ENCODE measurements at places on chromosomes 11 and 22.
A peak's percentile ranks its signal among the peaks of the same experiment; 100 is the strongest.

DNA sequence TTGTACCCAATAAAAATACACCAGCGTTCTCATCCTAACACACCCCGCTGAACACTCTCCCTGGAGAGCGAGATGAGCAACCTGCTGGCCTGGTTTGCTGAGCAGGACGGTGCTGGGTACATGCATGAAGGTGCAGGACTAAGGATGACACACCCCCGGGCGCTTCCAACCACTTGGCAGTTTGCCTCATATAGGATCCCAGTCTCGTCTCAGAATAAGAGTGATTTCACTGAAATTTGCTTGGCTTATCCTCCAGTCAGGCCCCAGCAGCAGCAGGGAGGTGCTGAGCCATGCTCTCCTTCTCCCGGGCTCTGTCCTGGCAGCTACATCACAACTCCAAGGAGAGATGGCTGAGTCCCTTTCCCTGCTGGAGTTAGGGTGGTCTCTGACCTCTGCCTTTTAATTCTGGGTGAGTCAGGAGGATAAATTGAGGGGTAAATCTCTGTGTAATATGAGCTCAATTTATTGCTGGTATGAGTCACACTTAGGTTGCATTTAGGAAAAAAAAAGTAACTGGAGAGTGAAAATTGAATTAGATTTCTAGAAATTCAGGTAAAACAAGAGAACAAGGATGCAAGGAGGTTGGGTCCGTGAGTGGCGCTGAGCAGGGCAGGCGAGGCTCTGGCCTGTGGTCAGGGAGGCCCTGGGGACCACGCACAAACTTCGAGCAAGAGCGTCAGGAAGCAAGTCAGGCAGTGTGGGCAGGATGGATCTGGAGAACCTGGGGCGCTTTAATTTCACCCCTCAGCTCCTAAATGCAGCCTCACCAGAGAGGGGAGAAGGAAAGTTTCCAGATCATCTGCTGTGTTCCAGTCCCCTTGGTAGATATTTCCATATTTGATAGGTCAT lies 974.0 kb downstream of the TBC1D22A start:
- DNase-seq, result no peak

GRCh38 chr11:69071956-69072355 lies 23.2 kb downstream of the TPCN2 start:
- DNase-seq, result no peak

GRCh38 chr22:35418088-35418487 lies 18.1 kb downstream of the MCM5 start:
- DNase-seq, result peak; percentile 41

- DNase-seq, result no peak
These were observed 65.4 kb upstream of the TSPAN18 start for GRCh38 chr11:44661311-44661717.

DNA sequence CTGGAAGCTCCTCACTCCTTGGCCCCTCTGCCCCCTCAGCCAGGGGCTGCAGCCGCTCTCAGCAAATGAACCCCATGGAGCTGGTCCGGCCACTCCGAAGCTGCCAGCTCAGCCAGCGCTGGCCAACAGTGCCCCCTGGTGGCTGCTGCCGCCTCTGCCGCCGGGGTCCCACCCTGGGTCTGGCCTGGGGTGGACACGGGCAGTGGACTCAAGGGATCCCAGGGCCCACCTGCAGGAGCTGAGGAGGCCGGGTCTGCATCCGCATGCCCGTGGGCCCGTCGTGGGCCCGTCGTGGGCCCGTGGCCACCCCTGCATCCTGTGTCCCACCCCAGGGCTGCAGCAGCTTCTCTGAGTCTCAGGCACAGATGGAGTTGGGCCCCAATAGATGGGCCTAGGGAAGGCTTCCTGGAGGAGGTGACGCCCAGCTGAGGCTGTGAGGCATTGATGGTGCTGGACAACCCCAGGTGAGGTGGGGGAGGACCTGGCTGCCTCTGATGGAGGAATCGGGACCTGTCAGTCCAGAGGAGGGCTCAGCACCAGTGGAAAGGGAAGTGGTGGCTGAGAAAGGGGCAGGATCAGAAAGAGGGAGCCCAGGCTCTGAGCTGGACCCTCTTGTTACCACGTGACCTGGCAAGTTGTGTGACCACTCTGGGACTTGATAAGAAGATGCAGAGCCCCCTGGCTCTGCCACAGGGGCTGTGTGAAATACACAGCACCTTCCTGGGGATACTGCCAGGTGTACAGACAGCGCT lies 522.3 kb downstream of the BRD1 start:
- DNase-seq, result no peak

- no peak for DNase-seq
These were observed 45.3 kb downstream of the EXT2 start for GRCh38 chr11:44140805-44141204.

DNA sequence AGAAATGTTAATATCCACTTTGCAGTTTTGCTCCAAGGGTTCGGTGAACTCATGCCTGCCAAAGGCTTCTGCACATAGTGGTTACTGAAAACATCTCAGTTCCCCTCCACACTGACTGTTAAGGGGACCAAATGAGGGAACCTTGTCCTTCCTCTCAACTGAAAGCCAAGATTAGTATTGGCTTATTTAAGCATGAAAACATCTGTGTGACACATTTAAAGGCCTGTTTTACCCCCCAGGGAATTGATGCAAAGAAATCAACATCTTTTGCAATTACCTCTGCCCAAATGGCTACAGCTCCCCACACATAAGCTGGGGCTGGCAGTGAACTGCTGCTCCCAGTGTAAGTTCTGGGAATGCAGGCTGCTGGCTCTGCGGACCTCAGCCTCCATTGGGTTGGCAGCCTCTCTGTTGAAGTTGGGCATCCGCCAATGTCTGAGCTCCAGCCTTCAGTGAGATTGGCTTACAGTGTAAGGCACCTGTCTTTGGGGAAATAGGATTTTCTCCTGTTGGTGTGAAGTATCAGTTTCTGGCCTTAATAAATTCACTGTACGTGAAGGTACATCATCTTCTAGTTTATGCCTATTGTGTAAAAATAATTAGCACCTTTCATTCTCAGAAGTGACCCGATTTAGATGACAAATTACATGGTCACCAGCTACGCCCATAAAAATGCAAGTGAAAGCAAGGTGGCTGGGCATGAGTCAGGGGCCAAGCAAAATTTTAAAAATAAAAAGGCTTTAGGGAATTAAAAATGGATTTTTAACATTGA lies 213.4 kb upstream of the SYN3 start:
- DNase-seq, result no peak

GRCh38 chr22:22196018-22196533 lies 48.5 kb upstream of the VPREB1 start:
- no peak for DNase-seq

DNA sequence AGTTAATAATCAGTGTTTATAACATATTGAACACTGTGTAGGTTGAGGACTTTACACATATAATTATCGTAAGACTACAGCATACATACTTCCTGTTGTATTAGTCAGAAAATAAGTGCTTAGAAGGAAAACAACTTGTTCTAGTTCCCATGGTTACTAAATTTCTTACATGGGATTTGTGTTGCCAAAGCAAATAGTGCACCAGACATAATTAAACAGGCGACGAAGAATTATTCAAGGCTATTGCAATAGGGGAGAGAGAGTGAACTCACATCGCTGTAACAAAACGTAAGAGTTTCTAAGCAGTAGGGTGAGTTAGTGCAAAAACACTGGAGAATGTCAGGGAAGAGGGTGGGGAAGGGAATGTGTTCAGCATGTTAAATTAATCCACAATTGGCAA lies 347.8 kb downstream of the CNTN5 start:
- no peak for DNase-seq

DNA sequence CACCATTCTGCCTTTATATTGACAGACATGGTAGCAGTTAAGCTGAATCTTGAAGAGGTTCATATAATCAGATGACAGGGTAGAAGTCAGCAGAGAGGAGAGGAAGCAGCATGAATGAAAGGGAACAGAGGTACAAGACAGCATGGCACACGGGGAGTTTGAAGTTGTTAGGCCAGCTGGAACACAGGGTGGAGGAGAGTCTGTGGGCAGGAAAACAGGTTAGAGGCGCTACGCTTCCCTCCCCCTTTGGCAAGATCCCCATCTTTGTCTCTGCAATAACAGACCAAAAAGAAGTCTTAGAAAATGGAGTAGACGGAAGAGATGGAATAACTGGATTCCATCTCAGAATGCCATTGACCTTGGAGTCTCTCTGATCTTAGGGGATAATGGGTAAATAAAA lies 20.0 kb upstream of the NDUFC2 start:
- DNase-seq, result no peak

DNA sequence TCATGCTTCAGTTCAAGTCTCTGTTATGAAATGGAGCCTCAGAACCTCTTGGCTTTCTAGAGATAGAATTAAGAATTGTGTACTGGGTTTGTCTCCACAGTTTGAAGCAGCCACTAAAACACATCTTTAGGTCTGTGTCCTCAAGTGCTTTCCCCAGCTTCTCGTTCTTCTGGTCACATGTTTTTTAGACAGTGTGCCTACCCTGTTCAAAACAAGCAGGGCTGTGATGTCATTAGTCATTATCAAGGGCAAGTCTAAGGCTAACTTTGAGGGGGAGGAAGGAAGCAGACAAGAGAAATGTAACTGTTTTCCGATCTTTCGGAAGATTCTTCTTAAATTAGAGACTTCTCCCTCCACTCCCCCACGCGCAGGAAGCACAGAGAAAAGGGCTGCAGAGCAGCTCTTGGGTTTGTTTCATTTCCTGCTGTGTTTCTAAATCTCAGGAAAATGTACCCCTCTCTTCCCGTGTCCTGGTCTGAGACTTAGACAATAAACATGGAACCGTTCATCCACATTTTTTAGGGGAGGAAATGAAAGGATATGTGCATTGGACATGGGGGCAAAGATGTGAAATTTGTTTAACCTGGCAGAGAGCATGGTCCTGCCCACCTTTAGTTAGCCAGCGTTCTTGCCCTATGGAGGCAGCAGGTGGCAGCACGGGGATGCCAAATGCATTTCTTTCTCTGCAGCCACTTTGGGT lies 3.1 kb downstream of the AKIP1 start:
- DNase-seq, result no peak

- no peak for DNase-seq
These were observed 44.6 kb upstream of the EP300 start for GRCh38 chr22:41047801-41048211.

DNA sequence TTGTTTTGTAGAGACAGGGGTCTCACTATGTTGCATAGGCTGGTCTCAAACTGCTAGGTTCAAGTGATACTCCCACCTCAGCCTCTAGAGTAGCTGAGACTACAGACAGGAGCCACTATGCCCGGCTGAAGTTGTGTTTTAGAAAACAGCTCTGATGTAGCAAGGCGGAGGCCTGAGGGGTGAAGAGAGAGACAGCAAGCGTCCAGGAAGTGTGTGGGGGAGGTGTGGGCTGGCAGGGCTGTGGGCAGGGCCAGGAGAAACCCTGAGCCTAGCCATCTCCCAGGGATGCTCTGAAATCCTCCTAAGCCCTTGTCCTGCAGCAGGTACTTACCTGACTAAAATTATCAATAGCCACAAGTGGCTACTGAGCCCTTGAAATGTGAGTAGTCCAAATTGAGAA lies 16.1 kb upstream of the RPS3 start:
- no peak for DNase-seq

DNA sequence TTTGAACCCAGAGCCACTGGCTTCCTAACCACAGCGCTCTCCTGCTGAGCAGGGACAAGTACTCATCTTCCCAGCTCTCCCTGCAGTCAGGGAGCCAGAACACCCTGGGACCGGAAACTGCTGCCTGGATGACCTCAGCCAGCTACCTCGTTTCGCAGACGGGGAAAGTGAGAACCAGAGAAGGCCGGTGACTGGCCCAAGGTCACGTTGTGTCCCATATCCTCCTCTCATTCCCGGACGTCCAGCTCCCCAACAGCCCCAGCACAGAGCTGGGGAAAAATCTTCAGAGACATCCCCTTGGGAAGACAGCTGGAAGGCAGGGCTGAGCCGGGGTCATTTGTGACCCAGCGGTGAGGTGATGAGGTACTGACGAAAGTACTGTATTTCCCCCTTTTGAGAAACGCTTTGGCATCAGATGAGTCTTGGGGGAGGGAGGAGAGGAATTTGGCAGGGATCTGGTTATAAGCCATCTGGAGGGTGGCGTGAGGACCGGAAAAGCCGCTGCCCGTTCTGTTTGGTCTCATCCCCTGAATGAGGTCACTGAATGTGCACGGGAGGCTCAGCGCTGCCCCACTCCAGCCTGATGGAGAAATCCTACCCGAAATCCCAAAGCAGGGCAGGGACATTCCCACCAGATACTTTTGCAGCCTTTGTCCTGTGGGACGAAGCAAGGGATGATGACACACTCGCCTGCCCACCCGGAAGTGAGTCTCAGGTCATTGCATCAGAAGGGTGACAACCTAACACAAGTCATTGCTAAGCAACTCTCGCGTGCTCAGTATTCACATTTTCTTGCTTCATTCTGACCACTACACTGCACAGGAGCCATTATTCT lies 41.1 kb downstream of the LIF start:
- DNase-seq, result no peak

DNA sequence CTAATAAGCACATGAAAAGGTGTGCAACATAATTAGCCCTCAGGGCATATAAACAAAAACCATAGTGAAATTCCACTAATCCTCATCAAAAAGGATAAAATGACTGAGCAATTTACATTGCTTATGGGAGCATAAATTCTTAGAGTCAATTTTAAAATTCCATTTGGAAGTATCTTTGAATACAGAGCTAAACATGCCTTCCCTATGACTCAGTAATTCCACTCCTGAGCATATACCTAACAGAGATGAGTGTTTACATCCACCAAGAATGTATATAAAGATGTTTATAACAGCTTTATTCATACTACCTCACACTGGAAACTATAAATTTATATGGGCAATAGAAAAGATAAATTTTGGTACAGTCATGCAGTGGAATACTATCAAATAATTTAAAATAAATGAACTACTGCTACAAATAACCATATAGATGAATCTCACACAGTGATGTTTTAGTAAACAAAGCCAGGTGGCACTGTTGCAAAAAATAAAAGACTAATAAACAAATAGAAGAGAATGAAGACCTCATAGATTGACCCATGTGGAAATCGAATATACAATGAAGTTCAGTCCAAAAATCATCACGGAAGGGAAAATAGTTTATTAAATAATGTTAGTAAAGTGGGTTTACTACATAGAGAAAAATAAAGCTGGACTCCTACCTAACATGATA lies 8.2 kb upstream of the OR2D2 start:
- DNase-seq, result no peak

DNA sequence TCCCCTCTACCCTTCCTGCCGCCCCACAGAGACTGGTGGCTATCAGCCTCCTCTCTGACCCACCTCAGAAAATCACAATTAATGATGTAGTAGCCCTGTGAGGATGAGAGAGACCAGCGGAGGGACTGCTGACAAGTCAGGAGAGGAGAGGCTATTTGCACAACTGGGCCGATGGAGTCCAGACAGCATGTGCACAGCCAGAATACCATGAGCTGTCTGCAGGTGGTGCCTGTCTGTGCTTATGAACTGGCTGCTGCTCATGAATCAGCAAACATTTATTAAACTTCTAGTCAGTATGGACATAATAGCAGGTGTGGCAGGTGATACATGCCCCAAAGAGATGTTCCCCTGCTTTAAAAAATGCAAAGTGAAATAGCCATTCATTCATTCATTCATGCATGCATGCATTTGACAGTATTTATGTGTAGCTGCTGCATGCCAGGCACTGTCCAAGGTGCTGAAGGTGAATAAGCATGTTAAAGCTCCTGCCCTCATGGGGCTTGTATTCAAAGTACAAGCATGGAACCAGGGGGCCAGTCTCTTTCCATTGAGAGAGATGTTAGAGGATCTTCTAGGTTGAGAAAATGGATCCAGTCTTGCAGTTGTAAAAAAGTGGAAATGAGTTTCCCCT lies 141.3 kb downstream of the GRIK4 start:
- DNase-seq, result no peak

All from epithelial cell of prostate (primary cell).